ACHN (cell line): ENCODE measurements at places on chromosomes 12 and 14.

DNA sequence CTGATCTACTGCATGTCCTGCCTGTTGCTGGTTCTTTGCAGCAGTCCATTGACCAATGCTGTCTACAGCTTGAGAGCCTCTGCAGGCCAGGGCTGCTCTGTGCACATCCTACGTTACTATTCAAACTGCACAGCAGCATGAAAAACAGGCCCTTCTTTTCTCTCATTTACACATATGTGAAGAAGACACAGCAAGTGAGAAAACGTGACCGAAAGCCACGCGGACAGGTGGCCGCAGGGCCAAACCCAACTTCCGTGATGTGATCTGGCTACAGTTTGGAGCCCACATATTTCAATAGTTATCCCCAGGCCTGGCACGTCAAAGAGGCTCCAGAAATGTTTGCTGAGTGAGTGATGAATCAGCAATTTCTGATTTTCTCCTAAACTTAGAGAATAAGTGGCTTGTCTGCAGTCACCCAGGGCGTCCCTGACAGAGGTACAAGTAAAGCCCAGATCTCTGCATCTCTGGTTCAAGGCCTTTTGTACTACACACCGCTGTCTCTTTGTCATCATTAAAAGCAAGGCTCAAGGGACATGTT lies 17.9 kb upstream of the TCL1B start:
- DNase-seq, result no peak

DNA sequence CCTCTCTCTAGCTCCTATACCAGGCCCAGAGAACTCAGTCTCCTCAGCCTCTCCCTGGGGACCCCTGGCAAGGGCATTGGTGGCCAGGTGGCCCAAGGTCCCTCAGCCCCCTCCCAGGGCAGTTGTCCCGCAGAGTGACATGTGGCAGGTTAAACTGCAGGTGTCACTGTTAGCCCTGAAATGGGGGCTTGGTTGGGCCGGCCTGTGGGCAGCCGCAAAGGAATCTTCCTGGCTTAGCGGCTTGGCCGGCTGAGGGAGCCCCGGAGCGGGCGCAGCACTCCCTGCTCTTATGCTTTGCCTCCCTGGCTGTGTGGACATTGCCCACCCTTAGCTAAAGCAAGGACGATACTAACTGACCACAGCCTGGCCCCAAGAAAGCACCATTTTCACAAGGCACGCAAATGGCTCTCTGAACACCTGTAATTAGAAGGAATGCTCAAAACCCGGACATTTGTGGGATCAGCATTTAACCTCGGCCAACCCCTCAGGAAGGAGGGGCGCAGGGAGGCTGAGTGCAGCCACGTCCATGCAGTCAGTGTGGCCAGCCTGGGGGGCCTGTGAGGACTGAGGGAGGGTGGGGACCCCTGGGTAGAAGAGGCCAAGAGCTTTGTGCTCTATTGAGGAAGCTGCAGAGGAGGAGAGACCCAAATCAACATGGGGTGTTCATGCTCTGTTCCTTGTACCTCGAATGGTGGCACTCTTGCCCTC lies 82.2 kb downstream of the PAPOLA start:
- DNase-seq, result peak; percentile 64

DNA sequence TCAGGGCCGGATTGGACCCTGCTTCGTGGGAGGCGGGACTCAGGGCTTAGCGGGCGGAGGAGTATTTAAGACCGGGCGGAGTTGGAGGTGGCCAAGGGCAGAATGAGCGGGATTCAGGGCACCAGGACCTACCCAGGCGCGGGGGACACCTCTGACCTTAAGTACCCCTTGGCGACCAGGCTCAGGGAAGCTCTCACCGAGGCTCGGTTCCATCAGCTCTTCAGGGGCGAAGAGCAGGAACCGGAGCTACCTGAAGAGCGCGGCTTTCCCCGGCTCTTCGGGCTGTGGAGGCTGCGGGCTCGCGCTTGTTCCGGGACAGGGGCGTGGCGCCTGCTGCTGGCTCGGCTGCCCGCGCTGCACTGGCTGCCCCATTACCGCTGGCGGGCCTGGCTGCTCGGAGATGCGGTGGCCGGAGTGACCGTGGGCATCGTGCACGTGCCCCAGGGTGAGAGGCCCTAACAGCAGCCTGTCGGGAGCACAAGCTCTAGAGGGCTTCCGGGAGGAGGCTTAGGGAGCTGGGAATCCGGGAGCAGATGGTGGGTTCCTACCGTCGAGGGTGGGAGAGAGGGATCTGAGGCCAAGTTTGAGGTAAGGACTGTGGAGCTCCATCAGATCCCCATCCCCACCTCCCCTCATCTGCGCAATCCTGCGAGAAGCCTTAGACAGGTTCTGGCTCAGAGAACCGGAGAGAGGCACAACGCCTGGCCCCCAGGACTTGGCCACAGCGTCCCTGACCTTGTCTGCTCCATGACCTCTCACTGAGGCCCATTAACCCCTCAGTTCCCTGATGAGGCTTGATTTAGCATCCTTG lies 8.4 kb downstream of the ARHGEF25 start:
- DNase-seq, result no peak

- DNase-seq, result no peak
These were observed 78.4 kb downstream of the FRMD6 start for GRCh38 chr14:51730098-51730497.

DNA sequence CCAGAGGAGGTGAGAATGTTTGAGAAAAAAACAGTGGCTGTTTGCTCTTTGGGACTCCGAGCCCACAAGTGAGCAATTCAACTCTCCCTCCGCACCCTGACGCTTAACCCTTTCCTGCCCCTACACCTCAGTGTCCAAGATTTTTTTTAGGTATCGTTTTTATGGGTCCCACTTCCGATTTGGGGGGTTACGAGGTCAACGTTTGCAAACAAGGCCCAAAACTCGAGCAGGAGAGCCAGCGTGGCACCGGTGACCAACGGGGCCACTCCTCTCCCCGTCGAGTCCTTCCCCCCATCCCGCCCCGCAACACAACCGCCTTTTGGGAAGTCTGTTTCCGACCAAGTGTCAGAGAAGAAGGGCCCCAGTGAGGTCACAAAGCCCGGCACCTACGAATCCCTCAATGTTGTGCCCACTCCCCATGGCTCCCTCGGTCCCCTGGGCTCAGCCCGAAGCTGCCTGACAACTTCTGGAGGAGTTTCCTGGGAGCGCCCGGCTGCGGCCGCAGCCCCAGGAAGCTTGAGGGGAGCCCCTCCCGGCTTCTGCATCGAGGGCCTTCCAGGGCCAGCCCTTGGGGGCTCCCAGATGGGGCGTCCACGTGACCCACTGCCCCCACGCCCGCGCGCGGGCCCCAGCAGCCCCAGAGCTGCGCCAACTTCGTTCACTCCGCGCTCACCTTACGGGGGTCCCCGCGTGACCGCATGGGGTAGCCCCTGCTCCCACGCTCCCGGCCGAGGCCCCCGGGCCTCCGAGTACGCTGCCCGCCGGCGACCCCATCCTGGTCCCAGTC lies 1.2 kb downstream of the CDK2AP1 start:
- DNase-seq, result no peak

- no peak for DNase-seq
These were observed 560.5 kb downstream of the BCL11B start for GRCh38 chr14:98711453-98711852.

GRCh38 chr14:40859055-40859454 lies 747.6 kb upstream of the LRFN5 start:
- no peak for DNase-seq

DNA sequence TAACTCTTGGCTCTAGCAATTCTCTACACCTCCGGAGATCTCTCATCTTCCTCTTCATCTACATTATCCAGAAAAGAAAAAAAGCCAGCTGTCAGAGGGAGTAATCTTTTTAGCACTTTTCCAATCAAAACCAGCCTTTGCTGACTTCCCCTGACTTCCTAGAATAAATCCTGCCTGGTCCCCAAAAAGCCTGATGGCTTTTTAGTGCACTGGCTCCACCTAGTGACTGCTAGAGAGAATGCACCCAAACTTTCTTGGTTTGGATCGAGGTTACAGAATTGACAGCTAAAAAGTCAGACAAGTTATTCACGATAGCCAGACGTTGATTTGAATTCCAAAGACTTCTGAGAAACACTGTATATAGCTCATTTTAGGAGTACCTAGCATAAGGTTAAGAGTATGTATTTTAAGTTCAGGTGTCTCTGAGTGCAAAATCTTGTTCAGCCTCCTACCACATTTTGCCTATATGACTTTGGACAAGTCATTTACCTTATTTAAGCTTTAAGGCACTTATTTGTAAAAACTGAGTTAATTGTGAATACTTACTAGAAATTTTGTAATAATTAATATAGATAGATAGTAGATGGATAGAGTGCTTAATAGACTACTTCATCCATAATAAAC lies 185.7 kb upstream of the GRIN2B start:
- DNase-seq, result peak; percentile 67

DNA sequence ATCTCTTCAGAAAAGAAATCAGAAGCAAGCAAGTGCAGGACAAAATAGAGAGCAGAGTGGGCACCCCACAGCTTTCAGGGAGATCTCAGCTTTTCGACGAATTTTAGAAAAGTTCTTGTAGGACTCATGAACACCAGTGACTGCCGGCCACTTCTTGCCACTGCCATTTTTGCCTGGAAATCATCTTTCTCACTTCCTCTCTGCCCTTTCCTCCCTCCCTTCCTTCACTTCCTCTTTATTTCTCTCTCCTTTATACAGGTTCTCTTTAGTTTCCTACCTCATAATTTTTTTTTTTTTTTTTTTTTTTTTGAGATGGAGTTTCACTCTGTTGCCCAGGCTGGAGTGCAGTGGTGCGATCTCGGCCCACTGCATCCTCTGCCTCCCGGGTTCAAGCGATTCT lies 185.6 kb downstream of the APAF1 start:
- no peak for DNase-seq

DNA sequence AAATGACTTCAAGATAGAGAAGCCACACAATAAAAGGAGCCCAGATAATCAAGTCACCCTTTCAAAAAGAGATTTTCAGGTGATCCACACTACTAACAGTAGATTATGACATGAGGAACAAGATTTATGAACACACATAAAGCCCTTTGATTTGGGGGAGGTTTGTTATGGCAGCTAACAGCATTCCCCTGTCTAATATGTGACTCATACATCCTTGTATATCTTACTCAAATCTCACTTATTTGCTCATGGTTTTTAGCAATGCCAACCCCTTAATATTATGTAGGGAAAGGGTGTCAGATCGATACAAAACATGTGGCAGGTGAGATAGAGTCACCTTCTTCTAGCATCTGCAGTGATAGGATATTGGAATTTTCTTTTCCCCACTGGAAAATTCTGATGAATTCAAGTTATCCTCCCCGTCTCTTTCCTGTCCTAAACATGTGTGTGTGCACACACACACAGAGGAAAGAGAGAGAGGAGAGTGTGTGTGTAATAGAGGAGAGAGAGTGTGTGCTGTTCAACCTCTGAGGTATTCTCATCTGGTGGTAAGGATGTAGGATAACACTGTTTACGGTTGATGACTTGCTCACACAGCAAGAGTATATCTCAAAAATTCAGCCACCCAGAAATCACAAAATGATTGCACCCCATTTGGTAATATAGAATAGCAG lies 319.9 kb downstream of the KCNC2 start:
- peak; percentile 42 for DNase-seq

GRCh38 chr14:62645649-62646048 lies 399.6 kb downstream of the KCNH5 start:
- no peak for DNase-seq

GRCh38 chr14:57692671-57693070 lies 173.2 kb downstream of the SLC35F4 start:
- peak; percentile 35 for DNase-seq

GRCh38 chr12:121776190-121777098 lies 17.0 kb downstream of the RHOF start:
- DNase-seq, result peak; percentile 83

DNA sequence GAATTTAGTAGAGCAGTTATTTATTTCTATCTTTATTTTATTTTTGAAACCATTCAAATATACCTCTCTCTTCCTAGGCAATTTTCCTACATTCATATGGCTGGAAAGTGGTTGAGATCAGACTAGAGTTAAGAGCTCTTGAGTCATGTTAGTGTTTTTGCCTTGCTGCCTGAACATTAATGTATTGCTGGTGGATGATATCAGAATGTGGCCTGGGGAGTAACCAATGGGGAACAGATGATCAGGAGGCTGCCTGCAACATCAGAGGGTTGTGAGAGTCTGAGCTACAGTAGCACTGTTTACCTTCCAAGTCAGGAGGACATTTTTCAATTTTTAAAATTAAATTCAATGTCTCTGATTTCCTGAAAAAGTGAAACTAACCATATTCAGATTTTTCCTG lies 166.3 kb upstream of the TRHDE start:
- DNase-seq, result no peak

GRCh38 chr12:130522244-130522834 lies 184.7 kb downstream of the PIWIL1 start:
- DNase-seq, result no peak

- DNase-seq, result peak; percentile 22
These were observed 153.4 kb downstream of the FUT8 start for GRCh38 chr14:65565948-65566347.

DNA sequence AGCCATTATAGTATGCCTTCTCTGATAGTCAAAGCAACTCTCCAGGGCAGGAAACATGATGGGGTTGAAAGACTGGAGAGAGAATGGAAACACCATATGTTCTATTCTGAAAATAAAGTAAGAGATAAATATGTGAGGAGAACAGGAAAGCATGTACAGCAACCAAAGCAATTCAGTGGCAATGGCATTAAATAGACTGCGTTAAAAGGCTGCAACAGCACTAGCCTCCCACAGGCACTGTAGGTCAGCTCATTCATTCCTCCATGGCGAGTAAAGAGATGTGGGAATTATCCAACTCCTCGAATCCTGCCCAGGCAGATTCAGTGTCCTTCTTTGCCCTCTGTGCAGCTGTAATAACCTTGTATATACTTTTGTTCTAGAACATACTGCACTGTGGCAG lies 43.8 kb downstream of the ANO6 start:
- no peak for DNase-seq
